ENCODE measurements at places on chromosomes 4 and X. TPM values are rescaled to one million over a fixed set of nuclear protein-coding genes. Genes with fewer than 3 reads are reported as not detected.
A peak's percentile ranks its signal among the peaks of the same experiment; 100 is the strongest.

DNA sequence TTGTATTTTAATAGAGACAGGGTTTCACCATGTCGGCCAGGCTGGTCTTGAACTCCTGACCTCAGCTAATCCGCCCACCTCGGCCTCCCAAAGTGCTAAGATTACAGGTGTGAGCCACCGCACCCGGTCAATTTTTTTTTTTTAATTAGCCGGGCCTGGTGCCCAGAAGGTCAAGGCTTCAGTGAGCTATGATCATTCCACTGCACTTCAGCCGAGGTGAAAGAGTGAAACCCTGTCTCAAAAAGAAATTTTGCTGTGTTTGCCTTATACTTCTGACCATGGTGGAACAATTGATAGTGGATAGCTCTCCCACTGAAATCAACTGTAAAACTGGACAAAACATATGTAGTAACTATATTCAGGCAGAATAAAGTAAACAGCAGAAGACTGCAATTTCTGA, 24.0 kb upstream of the SMIM14 start:
- DNase-seq = no peak

DNA sequence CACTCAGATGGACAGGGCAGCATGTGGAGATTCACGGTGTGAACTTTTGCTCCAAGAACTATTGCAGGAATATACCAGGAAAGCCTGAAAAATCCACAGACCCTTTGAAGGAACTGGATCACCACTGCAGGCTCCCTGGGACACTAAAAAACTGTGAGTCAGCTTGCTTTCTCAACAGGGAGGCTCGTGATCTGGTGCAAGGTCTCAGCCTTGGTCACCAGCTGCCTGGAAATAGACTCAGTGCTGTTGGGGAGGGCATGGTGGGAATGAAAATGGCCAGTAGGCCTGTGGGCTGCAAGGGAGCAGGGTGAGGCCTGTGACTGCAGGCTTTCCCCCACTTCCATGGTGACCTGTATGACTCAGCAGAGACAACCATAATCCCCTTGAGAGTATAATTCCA, 426.4 kb upstream of the RPS6KA3 start:
- DNase-seq = peak; percentile 70

DNA sequence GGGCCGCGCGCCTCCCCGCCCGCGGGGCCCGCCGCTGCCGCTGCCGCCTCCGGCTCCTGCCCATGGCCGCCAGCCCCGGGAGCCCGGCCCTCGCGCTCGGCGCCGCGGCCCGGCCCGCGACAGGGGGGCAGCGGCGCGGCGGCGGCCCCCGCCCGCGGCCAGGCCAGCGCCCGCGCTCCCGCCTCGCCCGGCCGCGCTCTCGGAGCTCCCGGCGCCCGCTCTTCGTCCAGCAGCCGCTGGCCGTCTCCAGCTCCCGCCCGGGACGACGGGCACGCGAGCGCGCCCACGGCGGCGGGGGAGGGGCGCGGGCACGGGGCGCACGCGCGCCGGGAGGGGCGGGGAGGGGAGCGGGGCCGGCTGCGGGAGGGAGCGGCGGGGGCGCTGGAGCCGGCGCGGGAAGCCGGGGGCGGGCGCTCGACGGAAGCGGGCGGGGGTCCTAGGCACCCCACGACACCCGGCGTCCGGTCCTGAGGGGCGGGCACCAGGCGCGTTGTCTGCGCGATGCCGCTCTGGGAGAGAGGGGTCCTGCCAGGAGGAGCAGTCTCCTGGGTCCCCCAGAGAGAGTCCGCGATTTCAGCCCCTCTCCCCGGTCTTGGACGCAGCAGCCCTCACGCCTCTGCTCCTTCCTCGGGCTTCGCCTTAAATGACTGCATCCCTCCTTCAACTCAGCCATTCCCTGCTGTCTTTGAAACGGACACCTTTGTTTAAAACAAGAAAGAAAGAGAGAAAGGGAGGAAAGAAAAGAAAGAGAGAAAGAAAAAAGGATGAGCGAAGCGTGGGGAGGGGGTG, 490 bp upstream of the PDZD4 start:
- peak; percentile 11 for DNase-seq

DNA sequence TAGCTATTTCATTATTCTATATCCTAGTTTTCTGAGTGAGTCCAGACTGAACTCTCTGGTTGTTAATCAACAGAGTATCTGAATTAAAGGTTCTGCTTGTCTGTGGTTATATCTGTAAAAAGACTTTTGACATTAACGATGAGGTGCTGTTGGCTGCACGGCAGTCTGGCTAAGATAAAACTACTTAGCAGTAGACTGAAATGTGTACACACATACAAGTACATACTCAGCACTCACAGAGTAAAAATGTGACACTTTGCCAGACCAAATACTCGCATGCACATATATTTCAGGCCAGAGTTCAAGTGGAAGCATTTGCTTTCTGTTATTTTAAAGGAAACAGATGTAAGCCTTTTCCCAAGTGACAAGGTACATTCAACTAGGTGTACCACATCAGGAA, 80.5 kb downstream of the PRDM5 start:
- DNase-seq = peak; percentile 54

DNA sequence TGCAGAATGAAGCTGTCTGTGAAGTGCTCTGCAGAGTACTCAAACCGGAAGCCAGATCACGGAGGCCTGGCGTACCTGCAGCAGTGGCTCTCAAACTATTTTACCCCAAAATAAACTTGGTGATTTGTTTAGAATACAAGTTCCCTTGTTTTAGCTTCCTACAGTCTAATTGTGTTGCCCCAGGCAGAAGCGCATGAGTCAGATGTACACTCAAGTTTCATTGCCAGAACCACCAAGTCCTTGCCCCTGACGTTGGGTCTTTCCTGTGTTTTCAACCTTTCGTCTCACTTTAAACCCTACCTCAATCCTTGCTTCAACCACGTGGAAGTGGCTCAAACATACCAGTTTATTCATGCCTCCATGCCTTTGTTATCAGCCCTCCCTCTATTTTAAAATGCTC, 66.2 kb upstream of the SLC7A11 start:
- peak; percentile 81 for DNase-seq

Gene PCDH7
- 0.38 TPM for total RNA-seq

Gene RNF150
- total RNA-seq = 10.5 TPM

Gene PPP2R2C
- not detected for total RNA-seq

Data from GM23248 (cell line).